ENCODE measurements at places on chromosomes 2 and 18. TPM values are rescaled to one million over a fixed set of nuclear protein-coding genes. Genes with fewer than 3 reads are reported as not detected.

The CXCR1 gene
- not detected for total RNA-seq

The ANKRD53 gene
- 0.24 TPM for total RNA-seq

The FBXO36 gene
- total RNA-seq = 1.9 TPM

The CFAP65 gene
- total RNA-seq = not detected

The SLC8A1 gene
- 0.99 TPM for total RNA-seq

- no peak for DNase-seq
- no peaks in the 10 kb centered on the region for H3K36me3 ChIP-seq
- H3K4me1 ChIP-seq = no peaks in the 10 kb centered on the region
- H3K27me3 ChIP-seq = peaks cover 3% of the 10 kb centered on the region
These were observed 359.9 kb upstream of the FANCL start for GRCh38 chr2:58601017-58601416.

GRCh38 chr18:40672590-40672989, 1282.4 kb upstream of the PIK3C3 start:
- no peaks in the 10 kb centered on the region for H3K27me3 ChIP-seq
- H3K36me3 ChIP-seq = no peaks in the 10 kb centered on the region
- no peak for DNase-seq
- no peak overlapping the region for H3K27ac ChIP-seq
- no peak overlapping the region for H3K4me3 ChIP-seq

DNA sequence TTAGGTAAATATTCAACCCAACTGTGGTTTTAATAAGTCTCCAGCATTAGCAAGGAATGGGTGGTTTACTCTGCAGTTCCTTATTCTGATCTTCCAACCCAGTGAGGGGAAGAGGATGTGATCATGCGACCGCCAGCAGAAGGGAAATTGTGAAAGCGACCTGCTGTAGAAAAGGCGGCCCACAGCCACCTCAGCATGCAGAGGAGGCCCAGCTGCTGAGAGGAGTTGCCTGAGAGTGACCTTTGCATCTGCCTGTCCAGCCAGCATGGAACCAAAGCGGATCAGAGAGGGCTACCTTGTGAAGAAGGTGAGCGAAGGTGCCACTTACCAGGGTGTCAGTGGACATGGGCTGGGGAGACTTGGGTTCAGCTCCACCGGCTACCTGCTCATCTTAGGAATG, at the start of gene PLEK:
Gene PLEK, plus strand, starts transcription at position 196 of the 400 bp plus-strand sequence. Its CDS starts 70 bp downstream, at position 266.
- no peak within 1 kb of the TSS for H3K4me3 ChIP-seq
- H3K4me1 ChIP-seq = peaks cover 9% of the 10 kb centered on the region
- peaks cover 7% of the 10 kb centered on the region for H3K27me3 ChIP-seq
- H3K27ac ChIP-seq = no peak within 1 kb of the TSS
- no peak for DNase-seq

DNA sequence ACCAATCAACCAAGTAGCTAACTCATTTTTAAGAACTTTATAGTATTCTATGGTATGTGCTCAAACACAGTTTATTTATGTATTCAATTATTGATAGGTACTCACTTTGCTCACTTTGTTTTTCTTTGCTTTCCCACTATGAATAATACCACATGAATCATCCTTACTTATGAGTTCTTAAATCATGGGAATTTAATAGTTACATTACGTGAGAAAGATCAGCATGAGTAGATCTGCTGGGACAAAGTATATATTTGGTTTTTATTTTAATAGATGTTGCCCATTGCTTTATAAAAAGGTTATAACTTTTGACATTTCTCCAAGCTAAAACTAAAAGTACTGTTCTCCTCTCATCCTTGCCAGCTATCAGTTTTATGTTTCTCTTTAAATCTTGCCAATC, 390.7 kb downstream of the LRATD1 start:
- no peak overlapping the region for H3K27ac ChIP-seq
- H3K4me3 ChIP-seq = no peak overlapping the region
- DNase-seq = no peak
- H3K36me3 ChIP-seq = no peaks in the 10 kb centered on the region

DNA sequence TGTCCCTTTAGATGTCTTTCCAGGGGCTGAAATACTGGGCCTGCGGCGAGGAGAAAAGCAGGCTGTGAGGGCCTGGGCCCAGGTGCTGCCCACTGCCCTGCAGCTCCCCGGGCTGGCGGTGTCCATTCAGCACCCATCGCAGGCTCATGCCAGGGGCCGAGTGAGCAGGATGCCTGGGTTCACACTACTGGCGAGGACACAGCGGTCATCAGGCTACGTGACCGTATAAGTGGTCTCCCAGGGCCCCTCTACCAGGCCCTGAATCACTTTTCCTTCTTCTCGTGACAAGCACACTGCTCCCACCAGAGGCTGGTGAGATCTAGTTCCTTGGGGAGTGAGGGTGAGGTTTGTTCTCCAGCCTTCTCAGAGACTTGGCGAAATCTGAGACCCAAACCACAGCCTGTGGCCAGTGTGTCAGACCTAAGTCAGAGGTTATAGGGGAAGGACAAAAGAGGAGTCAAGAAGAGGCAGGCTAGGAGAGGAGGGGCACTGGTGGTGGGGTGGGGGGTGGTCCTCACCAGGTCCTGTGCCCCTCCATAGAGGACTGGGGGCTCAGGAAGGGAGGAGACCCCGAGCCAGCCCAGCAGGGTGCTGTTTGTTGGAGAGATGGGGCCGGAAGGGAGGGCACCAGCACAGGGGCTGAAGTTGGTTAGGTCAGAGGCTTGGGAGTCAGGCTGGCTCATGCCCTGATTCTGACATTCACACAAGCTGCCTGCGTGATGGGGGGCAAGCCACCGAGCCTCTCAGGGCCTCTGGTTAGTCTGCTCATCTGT, 6.6 kb upstream of the SEMA4C start:
- no peak overlapping the region for H3K27ac ChIP-seq
- H3K36me3 ChIP-seq = no peaks in the 10 kb centered on the region
- DNase-seq = no peak
- no peaks in the 10 kb centered on the region for H3K27me3 ChIP-seq
- H3K4me1 ChIP-seq = peaks cover 35% of the 10 kb centered on the region

DNA sequence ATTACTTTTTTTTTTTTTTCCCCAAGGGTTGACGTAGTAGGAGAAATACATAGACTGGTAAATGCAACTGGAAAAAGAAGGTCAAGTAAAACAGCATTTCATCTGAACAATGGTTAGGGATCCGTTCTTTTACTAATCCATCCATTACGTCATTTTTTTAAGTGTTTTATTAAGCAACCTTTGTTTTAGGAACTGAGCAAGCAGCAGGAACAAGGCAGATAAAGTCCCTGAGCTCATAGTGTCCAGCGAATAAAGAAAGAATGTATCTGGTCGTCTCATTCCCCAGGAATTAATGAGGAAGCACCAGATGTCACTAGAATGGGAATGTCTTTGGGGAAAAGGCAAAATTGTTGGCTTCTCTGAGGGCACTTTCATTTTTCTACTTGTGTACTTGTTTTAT, 842.4 kb downstream of the TDRD15 start:
- no peak for DNase-seq
- no peak overlapping the region for H3K27ac ChIP-seq
- no peaks in the 10 kb centered on the region for H3K4me1 ChIP-seq
- H3K4me3 ChIP-seq = no peak overlapping the region

DNA sequence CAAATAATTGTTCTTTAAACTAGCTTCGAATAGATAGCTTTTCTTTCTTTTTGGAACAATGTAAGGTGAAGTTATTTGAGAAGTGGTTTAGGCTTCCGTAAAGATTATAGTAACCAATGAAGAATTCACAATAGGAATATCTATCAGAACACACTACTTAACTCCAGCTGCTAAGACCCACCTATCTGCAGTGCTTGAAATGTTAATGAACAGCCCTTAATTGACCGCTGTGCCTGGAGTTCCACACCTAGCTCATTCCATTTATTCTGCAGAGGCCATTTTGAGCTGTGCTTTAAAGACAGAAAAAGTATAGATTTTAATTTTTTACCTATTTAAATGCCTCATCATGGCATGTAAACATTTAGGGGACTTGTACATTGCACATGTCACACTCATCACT, 83.3 kb upstream of the APCDD1 start:
- H3K4me3 ChIP-seq = no peak overlapping the region
- H3K36me3 ChIP-seq = no peaks in the 10 kb centered on the region
- H3K27ac ChIP-seq = no peak overlapping the region
- no peak for DNase-seq
- peaks cover under 1% of the 10 kb centered on the region for H3K27me3 ChIP-seq
- no peaks in the 10 kb centered on the region for H3K4me1 ChIP-seq

GRCh38 chr2:53252115-53252514, 515.5 kb upstream of the CHAC2 start:
- no peaks in the 10 kb centered on the region for H3K27me3 ChIP-seq
- no peak overlapping the region for H3K4me3 ChIP-seq
- H3K4me1 ChIP-seq = no peaks in the 10 kb centered on the region
- H3K27ac ChIP-seq = no peak overlapping the region
- DNase-seq = no peak

GRCh38 chr18:51370996-51371395, 173.5 kb upstream of the MEX3C start:
- no peaks in the 10 kb centered on the region for H3K4me1 ChIP-seq
- H3K36me3 ChIP-seq = no peaks in the 10 kb centered on the region
- no peak overlapping the region for H3K27ac ChIP-seq
- DNase-seq = no peak
- H3K27me3 ChIP-seq = peaks cover 34% of the 10 kb centered on the region

- no peaks in the 10 kb centered on the region for H3K4me1 ChIP-seq
- no peaks in the 10 kb centered on the region for H3K36me3 ChIP-seq
- no peak overlapping the region for H3K27ac ChIP-seq
- no peak for DNase-seq
- no peaks in the 10 kb centered on the region for H3K27me3 ChIP-seq
These were observed 209.3 kb downstream of the AKAIN1 start for GRCh38 chr18:4987452-4988405.

DNA sequence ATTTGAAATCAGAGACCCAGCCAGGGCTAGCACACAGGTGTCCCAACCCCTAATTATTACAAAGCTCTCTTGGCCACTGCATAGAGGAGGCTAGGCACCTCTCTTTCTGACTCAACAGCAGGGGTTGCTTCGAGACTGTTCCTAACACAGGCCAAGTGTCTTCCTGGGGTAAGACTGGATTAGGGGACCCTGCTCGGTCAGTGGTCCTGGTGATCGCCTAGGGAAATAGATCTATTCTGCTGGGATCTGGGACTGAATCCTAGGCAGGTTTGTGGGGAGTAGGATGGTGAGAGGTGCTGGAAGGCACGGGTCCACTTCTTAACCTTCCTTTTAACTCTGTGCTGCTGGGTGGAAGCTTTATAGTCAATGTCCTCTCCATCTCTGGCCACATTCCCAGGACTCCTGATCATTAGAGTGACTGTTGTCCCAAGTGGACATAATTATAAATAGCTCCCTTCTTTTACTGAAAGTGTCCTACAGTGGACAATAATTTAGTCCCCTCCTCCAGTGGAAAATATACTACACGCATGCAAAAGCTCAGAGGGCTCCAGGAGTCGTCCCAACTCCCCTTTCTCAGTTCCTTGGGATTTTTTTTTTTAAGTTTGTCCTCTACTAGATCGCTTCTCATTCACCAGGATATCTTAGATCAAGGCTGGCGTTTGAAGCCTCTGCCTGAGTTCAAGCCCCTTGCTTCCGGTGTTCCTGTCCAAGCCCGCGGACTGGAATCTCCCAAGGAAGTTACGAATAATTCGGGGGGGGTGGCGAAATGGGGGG, 1.3 kb upstream of the TRIB2 start:
- H3K36me3 ChIP-seq = no peaks in the 10 kb centered on the region
- no peak overlapping the region for H3K27ac ChIP-seq
- peaks cover 43% of the 10 kb centered on the region for H3K4me1 ChIP-seq
- peaks cover 1% of the 10 kb centered on the region for H3K27me3 ChIP-seq
- peak overlapping the region; percentile 78 for H3K4me3 ChIP-seq
- no peak for DNase-seq

GRCh38 chr2:30293303-30293921, 62.1 kb downstream of the LBH start:
- no peaks in the 10 kb centered on the region for H3K27me3 ChIP-seq
- H3K27ac ChIP-seq = no peak overlapping the region
- peaks cover 21% of the 10 kb centered on the region for H3K4me1 ChIP-seq

GRCh38 chr2:107338059-107338458, 452.1 kb upstream of the ST6GAL2 start:
- no peaks in the 10 kb centered on the region for H3K4me1 ChIP-seq
- no peaks in the 10 kb centered on the region for H3K27me3 ChIP-seq
- no peaks in the 10 kb centered on the region for H3K36me3 ChIP-seq
